ENCODE measurements at places on chromosomes 4 and X.

DNA sequence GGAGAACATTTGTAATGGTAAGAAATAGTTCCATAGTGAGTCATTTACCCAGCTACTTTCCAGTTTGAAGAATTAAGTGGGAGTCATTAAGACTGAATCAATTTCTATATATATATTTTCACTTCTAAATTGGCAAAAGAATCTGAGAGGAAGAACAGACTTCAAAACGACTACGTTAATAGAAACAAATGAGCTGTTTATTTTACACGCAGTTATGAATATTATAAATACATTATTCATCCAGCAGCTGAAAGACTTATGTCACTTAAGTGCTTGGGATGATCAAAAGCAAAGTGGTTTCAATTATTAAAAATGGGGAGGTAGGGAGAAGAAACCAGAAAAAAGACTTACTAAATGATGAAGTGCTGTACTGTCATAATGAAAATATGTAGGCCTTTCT lies 260.5 kb upstream of the DDX53 start:
- DNase-seq: no peak

GRCh38 chrX:123477673-123478072 lies 255.2 kb downstream of the THOC2 start:
- DNase-seq: no peak

- DNase-seq: no peak
These were observed 82.0 kb upstream of the PITX2 start for GRCh38 chr4:110704748-110705439.

DNA sequence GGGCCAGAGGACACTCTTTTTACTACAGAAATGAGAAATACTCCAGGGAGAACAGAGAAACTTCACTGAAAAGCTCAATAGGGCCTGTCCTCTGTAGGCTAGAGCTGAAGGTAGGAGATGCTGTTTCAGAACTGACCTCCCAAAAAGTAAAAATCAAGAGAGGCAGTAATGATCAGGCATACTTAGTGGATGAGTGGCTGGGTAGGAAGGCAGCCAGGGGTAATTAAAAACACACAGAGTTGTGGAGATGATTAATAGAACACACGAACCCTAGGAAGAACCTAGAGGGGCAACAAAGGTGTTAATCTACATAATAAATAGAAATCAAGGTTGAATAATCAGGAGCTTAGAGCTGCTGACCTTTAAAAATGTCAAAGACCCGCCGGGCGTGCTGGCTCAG lies 582.4 kb upstream of the ADGRL3 start:
- no peak for DNase-seq

GRCh38 chrX:11952176-11952720 lies 186.0 kb upstream of the FRMPD4 start:
- no peak for DNase-seq

- DNase-seq: no peak
These were observed 88.3 kb upstream of the BMP2K start for GRCh38 chr4:78687818-78688217.
